ENCODE measurements at places on chromosomes 13 and 19. TPM values are rescaled to one million over a fixed set of nuclear protein-coding genes. Genes with fewer than 3 reads are reported as not detected.
A peak's percentile ranks its signal among the peaks of the same experiment; 100 is the strongest.

GRCh38 chr13:106492588-106493475 is 42.6 kb downstream of the EFNB2 start:
- no peak for DNase-seq

DNA sequence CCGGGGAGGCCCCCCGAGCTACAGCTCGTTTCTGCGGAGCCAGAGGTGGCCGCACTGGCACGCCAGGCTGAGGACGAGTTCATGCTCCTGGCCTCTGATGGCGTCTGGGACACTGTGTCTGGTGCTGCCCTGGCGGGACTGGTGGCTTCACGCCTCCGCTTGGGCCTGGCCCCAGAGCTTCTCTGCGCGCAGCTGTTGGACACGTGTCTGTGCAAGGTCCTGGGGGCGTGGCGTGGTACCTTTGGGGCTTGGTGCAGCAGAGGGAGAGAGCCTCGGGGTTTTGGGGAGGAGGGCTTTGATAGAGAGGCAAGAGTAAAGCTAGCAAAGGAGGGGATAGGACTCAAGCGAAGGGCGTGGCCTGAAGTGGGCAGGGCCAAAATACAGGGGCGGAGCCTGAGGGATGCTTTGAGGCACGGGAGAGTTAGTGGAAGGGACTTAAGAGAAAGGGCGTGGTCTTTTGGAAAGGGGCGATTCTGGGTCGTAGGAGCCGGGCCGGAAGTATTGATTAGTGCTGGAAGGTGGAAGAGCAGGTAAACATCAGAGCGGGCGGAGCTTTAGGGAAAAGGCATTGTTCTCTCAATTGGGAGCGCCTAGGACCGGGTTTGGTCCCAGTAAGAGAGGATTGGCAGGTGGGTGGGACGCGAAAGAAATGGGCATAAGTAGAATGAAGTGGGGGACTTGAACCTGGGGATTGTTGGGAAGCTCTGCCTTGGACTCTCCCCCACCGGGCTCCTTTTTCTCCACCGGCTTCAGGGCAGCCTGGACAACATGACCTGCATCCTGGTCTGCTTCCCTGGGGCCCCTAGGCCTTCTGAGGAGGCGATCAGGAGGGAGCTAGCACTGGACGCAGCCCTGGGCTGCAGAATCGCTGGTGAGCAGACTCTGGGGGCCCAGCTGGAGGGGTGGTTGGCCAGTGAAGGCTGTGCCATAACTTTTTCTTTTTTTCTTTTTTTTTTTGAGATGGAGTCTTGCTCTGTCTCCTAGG is 1.2 kb downstream of the PPM1N start:
- no peak for DNase-seq

DNA sequence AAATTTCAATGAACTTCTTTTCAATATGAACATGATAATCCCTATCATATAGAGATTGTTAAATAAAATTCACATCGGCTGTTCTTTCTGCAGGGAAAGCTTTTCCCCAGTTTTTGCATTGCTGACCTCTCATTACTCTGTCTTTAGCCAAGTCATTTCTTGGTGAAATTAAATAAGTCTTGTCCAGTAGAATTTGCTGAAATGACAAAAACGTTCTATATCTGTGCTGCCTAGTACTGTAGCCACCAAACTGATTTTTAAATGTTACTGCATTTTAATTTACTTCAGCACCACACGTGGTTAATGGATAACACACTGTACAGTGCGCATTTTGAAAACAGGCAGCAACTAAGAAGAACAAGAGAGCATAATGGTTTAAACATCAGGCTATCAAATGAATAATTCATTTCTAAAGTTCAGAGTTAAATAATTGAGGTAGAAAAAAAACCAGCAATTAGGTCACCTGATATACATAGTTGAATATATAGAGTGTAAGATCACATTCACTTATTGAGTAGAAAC is 178.9 kb downstream of the LIG4 start:
- no peak for DNase-seq

DNA sequence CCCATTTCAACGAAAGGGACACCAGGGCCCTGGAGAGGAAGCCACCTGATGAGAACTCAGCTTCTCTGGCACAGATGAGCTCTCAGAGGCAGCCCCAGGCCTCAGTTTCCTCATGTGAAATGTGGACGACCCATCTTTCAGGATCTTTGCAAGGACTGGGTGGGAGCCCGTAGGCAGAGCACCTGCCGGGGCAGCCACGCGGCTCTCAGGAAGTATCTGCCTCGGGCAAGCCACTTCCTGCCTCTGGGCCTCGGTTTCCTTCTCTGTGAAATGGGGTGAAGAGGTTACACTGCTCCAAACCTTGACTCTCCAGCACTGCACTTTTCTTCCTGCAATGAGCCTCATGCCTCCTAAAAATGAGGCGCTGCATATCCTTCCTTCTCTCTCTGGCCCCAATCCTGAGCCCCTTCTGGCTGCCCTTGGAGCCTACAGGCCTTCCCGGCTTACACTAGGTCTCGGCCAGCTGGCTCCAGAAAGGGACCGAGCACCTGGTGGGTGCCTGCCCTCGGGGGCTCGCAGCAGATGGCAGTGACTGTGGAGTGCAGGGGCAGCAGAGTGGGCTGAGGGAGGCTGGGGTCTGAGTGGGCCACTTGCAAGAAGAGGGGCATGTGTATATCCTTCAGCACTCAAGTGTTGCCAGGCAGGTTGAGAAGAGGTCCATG is 3.5 kb downstream of the SSBP4 start:
- no peak for DNase-seq

NLRP7 gene
- total RNA-seq, result not detected

GRCh38 chr19:6271251-6271650 is 8.5 kb downstream of the MLLT1 start:
- peak; percentile 65 for DNase-seq

DNA sequence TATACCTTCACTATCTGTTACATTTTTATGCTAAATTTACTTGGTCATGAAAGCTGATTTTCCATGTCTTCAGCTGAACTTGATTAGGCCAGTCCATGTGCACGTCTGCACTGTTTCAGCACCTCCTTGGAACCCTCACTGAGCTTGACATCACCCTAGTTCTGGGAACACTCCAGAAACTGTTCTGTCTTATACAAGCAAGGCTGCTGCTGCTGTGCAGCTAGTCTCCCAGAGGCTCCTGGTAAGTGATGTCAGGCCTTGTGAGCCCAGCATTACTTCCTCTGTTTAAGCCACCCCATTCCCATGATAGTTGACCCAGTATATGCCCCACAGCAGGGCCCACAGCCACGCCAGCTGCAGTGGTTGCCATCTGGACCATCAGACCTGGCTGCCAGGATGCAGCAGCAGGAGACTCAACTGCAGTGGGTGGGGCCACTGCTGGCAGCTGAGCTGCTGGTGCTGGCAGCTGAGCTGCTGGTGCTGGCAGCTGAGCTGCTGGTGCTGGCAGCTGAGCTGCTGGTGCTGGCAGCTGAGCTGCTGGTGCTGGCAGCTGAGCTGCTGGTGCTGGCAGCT is 90.5 kb upstream of the AKAP11 start:
- no peak for DNase-seq

DNA sequence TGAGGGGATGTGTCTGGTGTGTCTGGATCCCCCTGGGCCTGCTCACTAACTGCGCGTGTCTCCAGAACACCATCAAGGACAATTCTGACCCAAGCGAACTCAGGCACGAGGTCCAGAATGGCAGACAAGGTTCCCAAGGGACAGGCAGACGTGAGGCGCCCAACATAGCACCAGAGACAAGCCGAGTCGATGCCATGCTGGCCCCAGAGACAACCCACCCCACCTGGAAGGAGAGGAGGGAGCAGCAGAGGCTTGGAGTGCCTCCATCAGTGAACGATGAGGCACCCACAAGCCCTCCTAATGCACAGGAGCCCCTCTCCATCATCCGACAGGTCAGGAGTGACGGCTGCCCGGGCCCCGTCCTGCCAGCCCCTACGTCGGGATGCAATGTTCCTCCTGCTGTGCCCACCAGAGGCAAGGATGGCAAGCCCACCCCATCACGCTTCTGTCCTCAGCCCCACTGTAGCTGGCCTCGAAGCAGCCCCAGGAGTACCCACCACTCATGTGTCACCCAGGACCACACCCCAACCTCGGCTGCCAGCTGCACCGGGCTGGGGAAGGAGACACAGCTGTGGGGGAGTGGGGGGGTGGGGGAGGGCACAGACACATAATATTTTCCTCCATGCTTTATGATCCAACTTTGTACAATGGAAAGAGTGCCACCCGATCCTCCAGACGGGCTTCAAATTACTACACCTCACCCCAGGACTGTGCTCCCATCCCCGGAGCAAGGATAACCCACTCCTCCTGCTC is 11.8 kb downstream of the AP3D1 start:
- DNase-seq, result no peak

GRCh38 chr19:20165971-20166592 is 932 bp upstream of the ZNF486 start:
- no peak for DNase-seq

OR7D2 gene
- not detected for total RNA-seq

PTPRH gene
- total RNA-seq, result 0.73 TPM

GRCh38 chr19:48867123-48867745 is 1.2 kb downstream of the PLEKHA4 start:
- DNase-seq, result no peak

DNA sequence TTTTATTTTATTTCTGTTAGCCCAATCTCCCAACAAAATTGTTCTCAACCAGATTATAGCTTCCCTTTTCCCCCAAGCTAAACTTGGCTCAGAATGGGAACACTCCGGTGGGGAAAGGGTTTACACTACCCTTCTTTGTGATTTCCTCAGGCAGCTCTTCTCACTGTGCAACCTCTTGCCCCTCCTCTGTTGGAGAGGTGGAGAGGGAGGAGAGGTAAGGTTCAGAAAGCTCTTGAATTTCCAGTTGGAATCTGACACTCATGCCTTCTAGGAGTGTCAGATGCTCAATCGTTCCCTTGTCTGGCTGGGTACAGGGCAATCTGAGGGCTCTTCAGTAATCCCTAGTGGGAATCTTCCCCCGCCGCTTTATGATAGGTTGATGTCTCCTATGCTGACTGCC is 486.1 kb upstream of the KLF12 start:
- DNase-seq, result no peak

DNA sequence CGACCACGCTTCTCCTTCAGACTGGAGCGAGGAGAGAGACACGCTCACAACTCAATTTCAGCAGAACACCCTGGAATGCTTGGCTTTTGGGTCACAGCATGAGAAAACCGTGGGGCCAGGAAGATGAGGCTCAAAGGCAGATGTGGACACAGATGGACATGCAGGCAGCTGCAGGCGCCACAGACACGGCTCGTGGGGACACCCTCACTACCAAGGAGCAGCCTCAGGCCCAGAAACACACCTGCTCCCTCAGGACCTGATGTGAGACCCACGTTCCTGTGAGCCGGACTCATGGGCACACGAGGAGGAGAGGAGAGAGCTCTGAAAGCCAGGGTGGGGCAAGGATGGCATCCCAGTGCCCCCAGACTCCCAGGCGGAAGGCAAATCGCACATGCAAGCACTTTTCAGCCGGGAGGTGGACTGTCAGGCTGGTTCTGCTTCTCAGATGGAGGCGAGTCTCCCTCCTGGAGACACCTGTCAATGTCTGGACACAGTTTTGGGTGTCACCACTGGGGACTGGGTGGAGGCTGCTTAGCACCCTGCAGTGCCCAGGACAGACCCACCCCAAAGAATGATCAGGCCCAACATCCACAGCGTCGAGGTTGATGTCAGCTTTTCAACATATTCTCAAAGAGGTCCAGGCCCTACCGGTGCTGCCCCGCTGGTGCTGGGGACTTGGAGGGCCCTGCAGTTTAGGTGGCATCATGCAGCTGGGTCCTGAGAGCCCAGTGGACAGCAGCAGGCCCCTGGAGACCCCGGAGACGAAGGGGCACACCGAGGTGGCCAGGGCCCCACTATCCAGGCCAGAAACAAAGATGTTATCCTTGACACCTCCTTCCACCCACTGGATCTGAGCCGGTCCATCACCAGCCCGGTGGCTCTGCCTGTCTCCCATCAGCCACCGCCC is 2.3 kb downstream of the ABHD17A start:
- DNase-seq, result peak; percentile 2

ZNF681 gene
- 16.2 TPM for total RNA-seq
